ENCODE measurements at places on chromosomes 7 and 10.

DNA sequence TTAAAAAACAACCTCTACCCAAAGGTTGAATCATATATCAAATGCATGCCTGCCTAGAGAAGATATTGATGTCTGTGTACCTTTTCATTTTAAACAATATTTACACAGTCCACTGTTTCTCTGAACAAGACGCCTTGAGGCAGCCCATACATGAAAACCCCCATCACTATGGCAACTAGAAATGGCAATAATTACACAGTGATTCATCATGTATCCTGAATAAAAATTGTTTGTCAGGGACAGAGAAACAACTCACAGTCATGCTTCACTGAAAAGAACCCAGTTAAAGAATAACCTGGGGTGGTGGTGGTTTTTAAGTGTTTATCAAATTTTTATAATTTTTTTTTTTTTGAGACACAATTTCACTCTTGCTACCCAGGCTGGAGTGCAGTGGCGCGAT, 19.7 kb downstream of the DNAJC12 start:
- DNase-seq, result peak; percentile 25

- DNase-seq, result no peak
These were observed 38.7 kb downstream of the FAM107B start for GRCh38 chr10:14736043-14736442.

DNA sequence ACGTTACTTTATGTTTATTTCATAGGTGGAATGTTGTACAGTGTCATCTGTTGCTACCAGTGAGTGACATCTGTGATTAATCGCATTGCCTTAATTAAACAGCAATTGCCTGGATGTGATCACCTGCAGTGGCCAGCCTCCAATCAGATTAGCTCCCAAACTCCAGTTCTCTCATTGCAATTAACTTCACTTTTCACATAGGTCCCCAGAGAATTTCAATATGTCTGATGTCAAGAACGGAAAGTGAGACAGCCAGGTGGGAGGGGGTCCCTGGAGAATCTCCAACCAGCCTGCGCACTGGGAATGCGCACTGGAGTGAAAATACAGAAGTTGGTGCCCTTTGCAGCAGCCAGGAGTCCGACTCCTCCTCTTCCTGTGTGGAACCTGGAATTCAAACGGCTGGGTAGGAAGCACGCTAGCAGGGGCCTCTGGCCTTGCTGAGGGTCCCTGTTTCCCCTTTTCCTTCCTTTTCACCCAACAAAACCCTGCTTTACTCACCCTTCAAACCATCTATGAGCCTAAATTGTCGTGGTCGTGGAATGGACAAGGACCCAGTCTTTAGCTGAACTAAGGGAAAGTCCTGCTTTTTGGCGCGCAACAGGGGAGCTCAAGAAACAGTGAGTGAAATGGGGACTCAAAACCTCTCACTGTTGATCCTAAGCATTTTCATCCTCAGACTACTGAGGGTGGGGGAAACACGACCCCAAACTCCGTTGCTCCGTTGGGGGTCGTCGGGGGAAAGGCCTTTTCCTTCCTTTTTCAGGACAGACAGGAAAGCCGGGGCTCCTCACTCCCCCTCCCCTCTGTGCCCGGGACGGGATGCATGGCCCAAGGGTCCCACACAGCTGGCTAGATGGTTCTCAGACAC, 1355.5 kb upstream of the LRRTM3 start:
- no peak for DNase-seq

- DNase-seq, result no peak
These were observed 366.3 kb downstream of the ABCA13 start for GRCh38 chr7:48537561-48537960.

DNA sequence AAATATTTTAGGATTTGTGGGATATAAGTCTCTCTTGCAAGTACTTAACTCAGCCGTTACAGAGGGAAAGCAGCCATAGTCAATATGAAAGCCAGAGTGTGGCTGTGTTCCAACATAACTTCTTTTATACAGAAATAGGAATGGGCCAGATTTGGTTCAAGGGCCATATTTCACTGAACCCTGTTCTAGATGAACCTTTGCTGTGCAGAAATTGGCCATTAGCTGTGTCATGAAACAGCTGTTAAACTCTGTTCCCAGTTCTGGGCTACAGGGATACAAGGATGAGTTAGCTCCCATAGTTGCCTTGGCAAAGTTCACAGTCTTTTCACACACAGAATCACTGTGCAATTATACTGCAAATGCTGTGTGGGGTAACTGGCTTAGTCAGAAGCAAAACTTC, 213.9 kb upstream of the LRRN3 start:
- DNase-seq, result no peak

- no peak for DNase-seq
These were observed 28.3 kb downstream of the TBATA start for GRCh38 chr10:70756700-70757360.

DNA sequence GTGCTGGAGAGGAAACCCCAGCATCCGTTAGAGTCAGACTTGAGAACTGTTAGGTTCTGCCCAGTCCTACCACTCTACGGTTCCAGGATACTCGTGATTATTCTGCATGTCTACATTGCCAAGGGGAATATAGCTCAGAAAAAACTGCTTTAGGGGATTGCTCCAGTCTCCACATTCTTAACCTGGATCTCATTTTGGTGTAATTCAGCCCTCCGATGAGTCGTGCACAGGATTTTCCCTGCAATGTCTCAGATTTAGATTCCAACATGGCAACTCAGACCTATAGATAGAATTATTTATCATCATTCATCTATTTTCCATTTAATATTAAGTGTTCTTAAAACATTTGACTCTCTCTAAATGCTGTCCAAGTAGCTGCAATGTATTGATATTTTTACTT, 121.1 kb upstream of the ZEB1 start:
- no peak for DNase-seq

DNA sequence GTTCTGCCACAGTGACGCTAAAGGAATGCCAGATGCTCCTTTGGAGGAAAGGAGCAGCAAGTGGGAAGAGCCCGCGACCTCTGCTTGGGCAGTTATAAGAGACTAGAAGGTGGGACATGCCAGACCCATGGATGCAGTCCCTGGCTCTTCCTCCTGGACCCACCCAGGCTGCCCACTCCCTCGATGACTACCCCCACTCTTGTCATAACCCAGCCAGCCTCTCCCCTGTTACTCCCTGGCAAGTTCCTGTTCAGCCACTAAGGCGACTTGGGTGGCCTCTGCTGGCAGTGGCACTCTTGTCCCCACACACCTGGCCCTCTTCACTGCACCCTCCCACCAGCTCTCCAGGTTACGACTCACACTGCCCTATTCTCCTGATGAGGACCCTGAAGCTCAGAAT, 33.5 kb downstream of the COL13A1 start:
- no peak for DNase-seq

DNA sequence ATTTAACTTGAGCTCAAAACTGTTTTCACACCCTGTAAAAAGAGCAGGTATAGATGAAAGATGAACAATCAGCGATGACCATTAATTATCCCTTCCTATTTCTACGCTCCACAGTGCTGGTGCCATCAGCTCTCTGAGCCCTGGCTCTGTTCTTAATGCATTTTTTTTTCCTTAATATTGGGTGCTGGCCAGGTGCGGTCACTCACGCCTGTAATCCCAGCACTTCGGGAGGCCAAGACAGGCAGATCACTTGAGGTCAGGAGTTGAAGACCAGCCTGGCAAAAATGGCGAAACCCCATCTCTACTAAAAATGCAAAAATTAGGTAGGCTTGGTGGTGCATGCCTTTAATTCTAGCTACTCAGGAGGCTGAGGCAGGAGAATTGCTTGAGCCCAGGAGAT, 4.2 kb downstream of the STEAP4 start:
- DNase-seq, result no peak

DNA sequence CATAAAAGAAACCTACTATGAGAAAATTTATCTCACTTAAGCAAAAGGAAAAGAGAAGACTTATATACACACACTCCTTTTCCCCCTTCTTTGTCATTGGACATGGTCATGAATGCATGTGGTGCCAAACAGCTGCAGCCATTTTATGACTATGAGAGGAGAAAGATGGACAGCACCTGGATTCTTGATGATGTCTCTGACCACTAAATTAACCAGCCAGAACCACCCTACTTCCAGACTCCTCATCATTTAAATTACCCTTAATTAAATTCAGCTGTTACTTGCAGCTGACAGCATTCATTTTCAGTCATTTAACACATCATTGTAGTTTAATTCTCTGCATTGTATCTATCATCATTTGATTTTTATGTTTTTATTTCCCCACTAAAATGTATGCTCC, 379.0 kb upstream of the HPS1 start:
- DNase-seq, result no peak

DNA sequence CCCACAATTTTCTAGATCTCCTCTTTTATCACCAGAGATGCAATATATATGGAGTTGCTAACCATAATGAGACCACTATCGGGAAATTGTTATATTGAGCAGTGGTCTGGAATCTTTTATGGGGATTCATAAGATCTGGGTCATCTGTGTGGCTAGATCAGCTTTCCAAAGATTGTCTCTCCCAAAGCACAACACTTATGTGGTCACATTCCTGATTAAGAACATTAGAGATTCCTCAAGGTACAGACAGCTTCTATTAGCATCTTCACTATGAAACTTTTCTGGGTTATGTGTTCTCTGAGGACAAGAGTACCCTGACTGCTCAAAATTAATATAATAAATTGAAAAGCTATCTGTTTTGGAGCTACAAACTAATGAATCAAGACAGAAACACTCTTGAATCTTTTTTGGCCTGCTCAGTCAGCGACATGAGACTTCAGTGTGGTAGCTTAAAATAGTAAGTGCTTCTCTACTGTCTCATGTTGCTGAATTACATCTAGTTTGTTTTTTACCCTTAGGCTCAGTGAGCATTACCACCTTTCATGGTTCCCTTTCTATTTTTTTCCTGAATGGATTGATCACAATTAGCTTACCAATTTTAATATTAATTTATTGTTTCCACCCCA, 42.6 kb upstream of the STRIP2 start:
- DNase-seq, result no peak

DNA sequence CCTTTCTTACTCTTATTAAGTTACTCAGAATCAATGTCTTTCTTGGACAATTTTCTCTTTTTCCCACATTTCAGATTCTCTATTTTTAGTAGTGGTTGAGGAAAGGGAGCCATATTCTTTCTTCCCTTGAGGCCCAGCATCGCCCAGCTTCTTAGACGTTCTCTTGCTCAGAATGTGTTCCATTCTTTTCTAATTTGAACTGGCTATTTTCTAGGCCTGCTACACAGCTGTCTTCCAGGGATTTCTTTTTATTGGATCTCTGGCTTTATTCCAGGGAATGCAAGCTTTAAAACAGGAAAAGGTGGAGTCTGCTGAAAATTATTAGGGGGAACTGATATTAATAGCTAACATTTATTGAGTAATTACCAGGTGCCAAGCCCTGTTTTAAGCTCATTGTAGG, 58.3 kb downstream of the WIPF3 start:
- no peak for DNase-seq
